ENCODE measurements at places on chromosomes 4 and X. TPM values are rescaled to one million over a fixed set of nuclear protein-coding genes. Genes with fewer than 3 reads are reported as not detected.

Gene CDKL5
- total RNA-seq, result 1.6 TPM

Gene PAGE4
- total RNA-seq, result not detected

Gene SLC16A2
- 8.4 TPM for total RNA-seq

Gene SHROOM4
- 1.2 TPM for total RNA-seq
